ENCODE measurements at places on chromosomes 4 and X.

GRCh38 chr4:14967982-14968381 lies 34.3 kb upstream of the CPEB2 start:
- no peak for DNase-seq

DNA sequence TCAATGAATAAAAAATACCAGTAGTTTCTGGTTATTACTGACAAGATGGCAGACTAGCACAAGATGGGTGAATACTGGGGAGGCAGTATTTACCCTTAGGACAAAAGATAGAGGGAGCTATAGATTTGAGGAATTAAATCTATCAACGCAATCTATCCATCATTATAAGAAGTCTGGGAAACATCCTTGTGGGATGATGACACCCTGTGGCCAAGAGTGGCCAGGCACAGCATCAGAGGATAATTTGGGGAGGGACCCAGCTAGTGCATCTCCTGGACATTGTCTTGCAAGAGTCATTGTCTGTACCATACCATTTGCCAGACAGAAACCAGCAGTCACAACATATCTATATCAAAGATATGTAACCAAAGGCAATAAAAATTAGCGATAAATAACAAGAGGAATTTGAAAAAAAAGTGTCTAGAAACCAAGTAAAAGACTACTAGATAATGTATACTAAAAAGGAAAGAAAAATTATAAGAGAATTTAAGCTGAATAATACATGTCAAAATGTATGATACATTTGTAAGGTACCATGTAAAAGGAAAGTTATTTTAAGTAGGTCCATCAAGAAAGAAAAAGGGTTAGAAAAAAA lies 22.9 kb downstream of the KCTD8 start:
- peak; percentile 71 for DNase-seq

- DNase-seq: peak; percentile 19
These were observed 155.8 kb upstream of the IGFBP7 start for GRCh38 chr4:57265831-57266582.

DNA sequence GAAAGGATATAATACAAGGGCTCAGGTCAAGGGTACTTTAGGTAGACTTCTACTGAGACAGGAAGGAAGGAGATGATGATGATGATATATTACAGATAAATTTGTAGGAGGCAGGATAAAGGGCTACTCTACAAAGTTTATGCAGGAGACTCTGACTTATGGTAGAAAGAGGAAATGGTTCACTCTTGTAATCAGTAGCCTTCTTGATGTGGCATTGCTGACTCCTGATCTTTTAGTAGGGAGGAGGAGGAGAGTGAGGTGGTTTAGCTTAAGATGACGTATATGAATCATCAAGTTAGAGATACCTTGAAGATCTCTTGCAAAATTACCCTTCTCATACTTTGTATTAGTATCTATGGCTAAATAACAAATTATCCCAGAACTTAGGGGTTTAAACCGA lies 4.7 kb downstream of the BLTP1 start:
- DNase-seq: no peak

- DNase-seq: no peak
These were observed 87.4 kb downstream of the RNF150 start for GRCh38 chr4:141045848-141046247.

- no peak for DNase-seq
These were observed 4.4 kb downstream of the GNPDA2 start for GRCh38 chr4:44722001-44722400.

DNA sequence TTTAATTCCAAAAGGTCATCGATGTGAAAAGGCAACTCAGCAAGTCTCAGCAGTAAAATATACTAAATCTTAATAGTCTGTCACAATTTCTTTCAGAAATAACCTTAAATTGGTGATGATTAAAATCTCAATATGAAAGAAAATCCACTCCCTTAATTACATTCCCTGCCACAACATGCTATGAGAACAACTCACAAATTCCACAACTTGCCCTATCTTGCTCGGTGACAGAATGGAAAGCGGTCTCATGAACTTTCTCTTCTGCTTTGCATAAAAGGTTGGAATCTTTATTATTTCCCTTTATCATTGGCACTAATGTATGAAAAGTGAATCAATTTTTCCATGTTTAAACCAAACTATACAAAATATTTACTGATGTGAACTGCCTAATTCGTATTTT lies 380.8 kb downstream of the TMA16 start:
- DNase-seq: no peak

DNA sequence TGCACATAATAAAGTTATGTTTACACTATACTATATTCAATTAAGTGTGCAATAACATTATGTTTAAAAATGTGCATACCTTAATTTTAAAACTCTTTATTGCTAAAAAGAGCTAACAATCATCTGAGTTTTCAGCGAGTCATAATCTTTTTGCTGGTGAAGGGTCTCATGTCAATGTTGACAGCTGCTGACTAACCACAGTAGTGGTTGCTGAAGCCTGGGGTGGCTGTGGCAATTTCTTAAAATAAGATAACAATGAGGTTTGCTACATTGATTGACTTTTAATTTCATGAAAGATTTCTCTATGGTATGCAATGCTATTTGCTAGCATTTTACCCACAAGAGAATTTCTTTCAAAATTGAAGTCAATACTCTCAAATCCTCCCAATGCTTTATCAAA lies 58.6 kb downstream of the C4orf46 start:
- DNase-seq: no peak

DNA sequence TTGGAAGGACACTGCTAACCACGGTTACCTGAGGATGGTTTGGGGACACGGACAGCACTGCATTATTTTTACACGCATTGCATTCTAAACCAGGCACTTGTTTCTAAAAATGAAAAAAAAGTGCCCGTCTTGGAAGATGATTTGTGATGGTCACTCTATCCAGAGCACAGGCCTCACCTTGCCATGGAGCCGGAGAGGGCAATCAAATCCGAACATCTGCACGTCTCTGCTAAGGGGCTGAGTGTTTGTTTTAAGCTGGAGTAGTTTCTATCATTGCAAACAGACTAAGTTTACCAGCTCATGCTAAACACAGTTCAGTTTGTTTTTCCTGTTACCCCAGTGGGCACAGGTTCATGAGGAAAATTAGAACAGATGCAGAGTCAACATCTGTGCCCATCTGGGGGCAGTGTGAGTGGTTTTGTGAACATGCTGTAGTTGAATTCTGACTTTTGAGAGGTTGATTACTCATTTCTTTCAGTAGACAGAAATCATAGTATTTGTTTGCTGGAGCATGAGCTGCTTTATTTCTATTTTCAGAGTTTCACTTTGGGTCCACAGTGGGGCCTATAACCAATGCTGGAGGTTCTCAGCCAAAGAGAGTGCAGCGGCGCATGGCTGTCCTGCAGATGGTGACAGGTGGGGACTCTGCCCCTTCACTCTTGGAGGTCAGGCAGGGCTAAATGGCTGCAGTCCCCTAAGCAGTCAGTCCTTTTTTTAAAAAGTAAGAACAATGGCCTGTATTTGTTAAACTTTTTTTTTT lies 65.4 kb upstream of the ENPP6 start:
- no peak for DNase-seq

GRCh38 chr4:100790836-100791615 lies 273.2 kb upstream of the EMCN start:
- peak; percentile 30 for DNase-seq

DNA sequence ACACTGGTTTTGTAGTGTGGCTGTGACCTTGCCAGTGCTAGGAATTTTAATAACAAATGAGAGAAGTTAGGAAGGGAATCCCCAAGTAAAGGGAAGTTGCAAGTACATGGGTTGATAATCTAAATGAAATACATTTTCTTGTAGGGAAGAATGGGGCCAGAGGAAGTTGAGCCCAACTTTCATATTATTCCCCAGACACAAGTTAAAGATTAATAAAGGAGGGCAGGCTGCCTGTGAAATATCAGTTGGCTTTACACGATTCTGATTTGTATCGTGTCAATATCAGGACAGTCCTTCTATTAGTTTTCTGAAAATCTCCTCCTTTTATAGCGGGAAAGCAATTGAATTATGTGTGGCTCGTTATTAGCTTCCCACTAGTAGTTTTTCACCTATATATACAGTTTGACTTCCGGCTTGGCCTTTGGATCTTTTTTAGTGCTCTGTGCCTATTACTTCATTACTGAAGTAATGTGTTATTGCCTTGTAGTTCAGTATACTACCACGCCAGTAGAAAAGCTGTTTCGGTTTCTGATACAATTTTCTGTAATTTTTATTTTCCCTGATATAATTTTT lies 1.7 kb downstream of the PDLIM5 start:
- no peak for DNase-seq

DNA sequence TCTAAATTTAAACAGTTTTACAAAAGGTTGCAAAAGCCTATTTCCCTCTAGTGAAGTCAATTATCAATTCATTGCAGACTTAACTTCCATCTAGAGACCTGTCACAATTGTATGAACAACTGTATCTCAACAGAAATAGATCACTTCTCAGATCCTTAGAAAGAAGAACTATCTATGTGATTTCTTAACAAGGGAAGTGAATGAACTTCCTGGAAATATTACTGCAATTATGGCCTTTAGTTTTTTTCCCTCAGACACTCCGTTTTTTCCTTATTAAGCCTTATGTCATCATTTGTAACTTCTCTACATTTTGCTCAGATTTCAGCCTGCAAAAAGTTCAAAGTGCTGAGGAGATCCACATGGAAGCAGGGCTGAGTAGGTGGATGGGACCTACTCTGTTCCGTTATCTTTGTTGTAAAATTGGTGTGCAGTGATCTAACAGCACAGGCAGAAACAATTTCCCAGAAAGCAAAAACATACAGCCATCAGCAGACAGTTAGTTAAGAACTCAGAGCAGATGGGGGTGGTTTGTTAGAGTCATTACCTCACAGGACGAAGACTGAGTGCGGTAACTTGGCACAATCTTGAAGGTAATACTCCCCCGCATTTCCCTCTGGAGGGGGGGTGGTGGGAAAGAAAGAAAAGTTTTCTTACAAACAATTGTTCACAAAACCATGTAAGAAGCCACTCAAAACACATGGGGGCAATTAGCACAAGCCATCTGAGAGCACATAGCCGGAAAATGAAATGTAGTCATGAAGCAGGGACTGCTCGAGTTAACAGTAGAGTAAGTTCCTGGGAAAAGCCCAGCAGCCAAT lies 112.3 kb downstream of the NYX start:
- DNase-seq: no peak

GRCh38 chr4:155889031-155889793 lies 14.3 kb upstream of the TDO2 start:
- DNase-seq: no peak

- peak; percentile 0 for DNase-seq
These were observed 278.0 kb downstream of the ANK2 start for GRCh38 chr4:113327494-113327893.

DNA sequence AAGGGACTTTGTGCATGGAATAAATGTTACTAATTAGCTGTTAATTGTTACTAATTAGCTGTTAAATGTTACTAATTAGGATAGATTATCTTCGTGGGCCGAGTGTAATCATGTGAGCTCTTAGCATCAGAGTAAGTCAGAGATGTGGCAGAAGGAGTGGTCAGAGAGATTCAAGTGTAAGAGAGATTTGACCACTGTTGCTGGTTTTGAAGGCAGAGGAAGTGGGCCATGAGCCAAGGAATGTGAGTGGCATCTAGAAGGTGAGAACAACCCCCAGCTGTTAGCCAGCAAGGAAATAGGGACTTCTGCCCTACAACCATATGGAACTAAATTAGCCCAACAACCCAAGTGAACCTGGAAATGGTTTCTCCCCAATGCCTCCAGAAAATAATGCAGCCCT lies 28.2 kb downstream of the ODAPH start:
- DNase-seq: no peak

DNA sequence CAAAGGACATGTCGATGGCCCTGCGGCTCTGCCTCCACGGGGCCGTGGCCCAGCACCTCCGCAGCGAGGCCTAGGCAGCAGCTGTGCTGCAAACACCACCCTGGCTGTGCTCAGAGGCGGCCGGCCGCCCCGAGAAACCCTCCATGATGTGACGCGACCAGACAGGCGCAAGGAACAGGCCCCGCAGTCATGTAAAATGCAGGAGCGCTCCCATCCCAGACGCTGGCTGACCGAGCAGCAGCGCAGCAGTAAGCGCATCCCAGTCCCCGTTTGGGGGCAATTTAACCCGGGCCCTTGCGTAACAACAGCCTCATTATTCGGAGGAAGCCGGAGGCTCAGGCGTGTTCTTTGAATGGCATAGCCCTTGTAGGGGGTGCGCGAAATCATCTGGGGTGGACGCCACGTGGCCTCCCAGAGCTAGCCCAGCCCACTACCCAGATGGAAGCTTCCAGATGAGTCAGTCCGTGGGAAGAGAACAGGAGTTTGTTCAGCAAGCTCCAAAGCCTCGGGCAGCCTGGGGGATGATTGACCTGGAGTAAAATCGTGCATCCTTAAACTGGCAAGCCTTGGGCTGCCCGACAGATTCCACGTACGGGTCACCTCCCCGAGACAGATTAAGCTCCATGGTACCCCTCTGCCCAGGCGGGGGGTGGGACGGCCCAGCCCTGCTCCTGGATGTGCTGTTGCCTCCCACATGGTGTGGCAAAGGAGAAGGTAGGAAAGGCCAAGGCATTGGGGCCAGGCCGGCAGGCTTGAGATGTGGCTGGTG lies 124.0 kb downstream of the HMX1 start:
- no peak for DNase-seq

GRCh38 chrX:128334821-128335220 lies 282.6 kb upstream of the ACTRT1 start:
- no peak for DNase-seq

Measured in SK-MEL-5 (cell line).